ENCODE measurements at places on chromosomes 11 and 22.
A peak's percentile ranks its signal among the peaks of the same experiment; 100 is the strongest.

DNA sequence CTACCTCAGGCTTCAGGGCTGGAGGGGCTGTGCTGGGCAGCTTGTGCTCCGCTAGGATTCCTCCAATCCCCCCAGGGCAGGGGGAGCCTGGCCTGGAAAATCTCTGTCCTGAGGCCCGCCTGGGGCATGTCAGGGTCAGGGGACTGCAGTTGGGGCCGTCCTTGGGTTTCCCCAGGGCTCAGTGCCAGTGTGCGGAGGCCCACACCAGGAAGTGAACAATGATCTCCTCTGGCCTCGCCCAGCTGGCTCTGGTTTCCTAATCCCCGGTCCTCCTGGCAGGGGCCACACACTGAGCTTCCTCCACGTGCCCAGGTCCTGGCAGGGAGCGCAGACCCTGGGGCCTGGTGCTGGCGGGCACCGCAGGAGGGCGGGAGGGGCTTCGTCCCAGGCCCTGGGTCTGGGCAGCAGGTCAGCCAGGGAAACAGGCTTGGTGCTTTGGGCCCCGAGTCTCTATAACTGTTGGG, 1.4 kb upstream of the MUC2 start:
- DNase-seq: peak; percentile 64

DNA sequence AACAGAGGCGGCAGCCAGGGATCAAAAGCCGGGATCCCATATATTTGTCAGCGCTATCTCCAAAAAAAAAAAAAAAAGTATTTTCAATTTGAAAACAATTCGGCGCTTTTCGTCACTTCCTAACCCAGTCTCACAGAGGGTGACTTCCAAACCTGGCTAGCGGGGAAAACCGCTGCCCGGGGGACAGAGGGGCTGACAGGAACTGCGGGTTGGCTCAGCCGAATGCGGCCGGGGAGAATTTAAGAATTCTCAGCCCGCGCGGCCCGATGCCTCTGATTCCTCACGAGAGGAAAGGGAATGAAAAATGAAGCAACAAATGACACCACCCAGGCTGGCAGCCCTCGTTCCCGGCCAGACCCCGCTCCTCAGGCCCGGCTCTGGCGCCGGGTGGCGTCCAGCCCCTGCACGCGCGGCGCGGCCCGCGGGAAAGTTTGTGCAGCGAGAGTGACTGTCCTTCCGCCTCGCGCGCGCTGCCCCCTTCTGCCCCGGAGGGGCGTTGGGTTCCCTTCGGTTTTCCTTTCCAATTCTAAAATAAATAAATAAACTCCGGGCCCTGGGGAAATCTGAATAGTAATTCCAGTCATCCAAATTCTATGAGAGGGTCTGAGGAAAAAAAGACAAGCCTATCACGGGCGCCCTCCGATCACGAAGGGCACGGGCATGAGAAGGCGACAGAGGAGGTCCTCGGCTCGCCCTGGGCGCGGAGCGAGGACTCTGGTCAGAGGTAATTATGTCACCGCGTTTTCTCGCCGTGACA, 4.8 kb upstream of the PAX6 start:
- DNase-seq: peak; percentile 41

GRCh38 chr22:30434843-30435242, 9.3 kb downstream of the MTFP1 start:
- DNase-seq: no peak

DNA sequence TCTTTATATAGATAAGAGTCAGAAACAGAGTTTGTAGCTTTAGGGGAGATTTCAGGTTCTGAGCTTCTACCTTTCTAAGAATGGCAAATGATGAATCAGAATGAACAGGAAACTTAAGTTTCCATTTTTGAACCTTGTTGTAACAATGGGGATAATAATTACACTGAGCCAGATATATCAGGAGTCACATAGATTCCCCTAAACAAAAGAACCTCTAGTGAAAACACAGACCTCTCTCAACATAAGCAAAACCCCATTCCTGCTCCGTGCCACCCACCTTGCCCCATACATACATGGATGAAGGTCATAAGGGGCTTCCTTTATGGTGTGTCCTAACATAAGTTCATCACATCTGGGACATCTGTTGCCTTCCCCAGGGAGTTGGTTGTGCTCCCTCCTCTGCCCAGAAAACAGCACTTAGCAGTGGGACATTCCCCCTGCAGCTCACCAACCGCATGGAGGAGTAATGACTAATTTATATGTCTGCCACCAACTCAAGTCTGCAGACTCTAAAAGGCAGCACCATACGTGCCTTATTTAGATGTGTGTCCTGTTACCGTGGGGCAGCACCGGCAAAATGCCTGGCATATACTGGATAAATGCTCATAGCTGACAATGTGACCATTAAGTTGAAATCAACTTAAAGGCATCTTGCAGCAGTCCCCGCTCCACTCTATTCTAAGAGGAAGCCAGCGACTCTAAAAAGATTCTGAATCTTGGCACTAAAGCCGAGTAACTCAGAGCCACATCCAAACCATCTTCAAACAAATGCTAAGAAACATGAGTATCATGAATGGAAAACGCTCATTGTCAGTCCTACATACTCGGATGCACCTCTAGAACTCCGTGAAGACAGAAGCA, 8.0 kb downstream of the JAML start:
- no peak for DNase-seq

DNA sequence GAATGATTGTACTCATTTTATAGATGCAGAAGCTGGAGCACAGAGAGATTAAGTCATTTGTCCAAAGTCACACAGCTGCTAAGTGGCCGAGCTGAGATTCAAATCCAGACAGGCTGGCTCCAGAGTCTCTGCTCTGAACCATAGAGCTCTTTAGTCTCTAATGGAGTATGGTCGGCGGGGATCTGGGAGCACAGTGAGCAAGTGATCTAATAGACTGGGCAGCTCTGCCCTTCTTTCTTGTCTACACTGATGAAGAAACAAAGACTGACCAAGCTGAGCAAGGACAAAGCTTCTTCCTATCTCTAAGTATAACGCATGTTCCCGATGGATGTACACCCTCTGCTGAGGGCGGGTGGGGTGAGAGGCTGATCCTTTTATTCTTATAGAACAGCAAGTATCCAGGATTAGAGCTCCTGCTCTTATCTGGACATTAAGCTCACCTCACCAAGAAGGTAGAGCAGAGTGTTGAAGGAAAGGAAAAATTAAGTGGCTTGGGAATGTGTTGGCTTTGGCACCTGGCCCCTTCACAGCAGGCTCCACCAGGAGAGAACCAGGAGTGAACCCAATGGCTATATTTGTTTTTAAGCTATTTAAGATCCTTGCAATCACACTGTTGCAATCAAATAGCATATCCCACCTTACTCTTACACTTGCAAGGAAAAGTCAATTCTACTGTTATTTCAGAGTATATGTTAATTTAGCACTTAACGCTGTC, 68.7 kb downstream of the ETS1 start:
- DNase-seq: no peak

GRCh38 chr11:69293819-69294505, at the start of gene MYEOV:
Gene MYEOV (plus strand): TSS chr11:69294155. CDS start chr11:69295355, 1,200 bp downstream.
- peak; percentile 57 for DNase-seq

DNA sequence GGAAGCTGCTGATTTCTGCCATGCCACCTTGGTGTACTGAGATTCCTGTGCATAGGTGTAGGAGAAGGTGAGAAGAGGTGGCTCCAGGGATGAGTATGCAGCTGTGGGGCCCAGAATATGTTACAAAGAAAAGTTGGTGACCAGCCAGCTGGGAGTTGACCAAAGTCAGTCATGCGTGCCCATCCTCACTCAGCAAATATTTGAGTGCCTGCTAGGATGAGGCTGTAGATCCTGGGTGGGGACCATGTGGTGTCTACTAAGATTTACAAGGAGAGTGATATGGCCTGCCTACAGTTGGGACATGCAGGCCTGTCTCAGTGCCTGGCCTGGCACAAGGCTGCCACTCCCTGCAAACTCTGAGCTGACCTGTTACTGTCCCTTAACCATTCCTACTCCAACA, 19.4 kb downstream of the RNF185 start:
- peak; percentile 32 for DNase-seq

DNA sequence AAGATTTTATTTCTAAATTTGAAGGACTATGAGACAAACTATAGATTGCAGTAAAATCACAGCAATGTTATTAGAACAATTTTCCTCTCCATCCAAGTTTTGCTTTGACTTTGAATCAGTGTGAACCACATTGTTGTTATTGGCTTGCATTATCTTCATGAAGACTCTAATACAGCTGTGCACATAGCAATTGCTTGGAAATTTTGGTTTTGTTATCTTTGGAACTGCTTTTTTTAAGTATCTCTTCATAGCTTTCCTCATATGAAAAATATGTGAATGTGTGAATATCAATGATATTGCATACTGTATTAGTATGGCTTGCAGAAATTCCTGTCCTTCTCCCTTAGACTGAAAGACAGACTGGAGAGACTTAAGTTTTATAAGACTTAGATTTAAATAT, 666.6 kb downstream of the LUZP2 start:
- DNase-seq: no peak

- no peak for DNase-seq
Observed at GRCh38 chr22:32671886-32672285, 129.6 kb upstream of the TIMP3 start.

- DNase-seq: no peak
Observed at GRCh38 chr11:105610871-105611571, 1.1 kb downstream of the GRIA4 start.

DNA sequence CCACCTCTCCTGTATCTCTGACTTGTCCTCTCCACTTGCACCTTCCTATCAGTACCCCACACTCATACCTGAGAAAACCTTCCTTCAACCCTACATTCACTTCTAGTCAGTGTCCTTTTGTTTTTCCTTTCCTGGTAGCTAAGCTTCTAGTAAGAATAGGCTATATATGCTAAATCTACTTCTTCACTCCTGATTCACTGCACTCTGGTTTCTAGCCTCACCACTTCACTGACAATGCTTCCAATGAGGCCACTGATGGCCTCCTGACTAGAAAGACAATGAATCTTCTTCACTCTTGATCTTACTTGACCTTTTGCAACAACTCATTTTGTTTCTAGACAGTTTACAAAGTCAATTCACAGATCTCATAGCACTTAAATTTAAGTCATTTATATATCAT, 52.0 kb downstream of the RELT start:
- DNase-seq: no peak

- DNase-seq: no peak
Observed at GRCh38 chr11:117752071-117752470, 44.9 kb downstream of the DSCAML1 start.

GRCh38 chr22:19105456-19105855, 16.8 kb downstream of the DGCR2 start:
- no peak for DNase-seq

- DNase-seq: no peak
Observed at GRCh38 chr22:37749226-37749625, 52.4 kb downstream of the TRIOBP start.

GRCh38 chr22:31262312-31263133, 29.8 kb downstream of the PIK3IP1 start:
- DNase-seq: no peak

DNA sequence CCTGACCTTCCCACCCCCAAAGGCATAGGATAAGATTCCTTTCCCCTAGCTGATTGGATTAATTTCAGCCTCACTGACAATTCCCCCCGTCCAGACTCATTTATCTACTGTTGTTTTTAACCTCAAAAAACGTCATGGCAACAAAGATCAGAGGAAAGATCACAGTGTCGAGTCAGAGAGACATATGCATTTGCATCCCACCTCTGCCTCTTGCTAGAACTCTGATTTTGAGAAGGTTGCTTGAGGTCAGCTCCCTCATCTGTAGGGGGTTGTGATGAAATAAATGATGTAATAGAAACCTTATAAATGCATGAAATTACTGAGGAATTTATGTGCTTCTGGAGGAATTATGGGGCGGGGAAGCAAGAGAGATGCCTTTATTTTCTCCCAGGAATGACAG, 53.3 kb upstream of the SYN3 start:
- no peak for DNase-seq

- peak; percentile 100 for DNase-seq
Observed at GRCh38 chr11:134223836-134224709, at the start of the genes NCAPD3 and VPS26B. Gene NCAPD3 (minus strand): TSS chr11:134223967. CDS start chr11:134223926, 41 bp downstream. Gene VPS26B (plus strand): TSS chr11:134224671. CDS start chr11:134225123, 452 bp downstream.

GRCh38 chr11:121800731-121801393, 315.2 kb downstream of the BLID start:
- DNase-seq: no peak

DNA sequence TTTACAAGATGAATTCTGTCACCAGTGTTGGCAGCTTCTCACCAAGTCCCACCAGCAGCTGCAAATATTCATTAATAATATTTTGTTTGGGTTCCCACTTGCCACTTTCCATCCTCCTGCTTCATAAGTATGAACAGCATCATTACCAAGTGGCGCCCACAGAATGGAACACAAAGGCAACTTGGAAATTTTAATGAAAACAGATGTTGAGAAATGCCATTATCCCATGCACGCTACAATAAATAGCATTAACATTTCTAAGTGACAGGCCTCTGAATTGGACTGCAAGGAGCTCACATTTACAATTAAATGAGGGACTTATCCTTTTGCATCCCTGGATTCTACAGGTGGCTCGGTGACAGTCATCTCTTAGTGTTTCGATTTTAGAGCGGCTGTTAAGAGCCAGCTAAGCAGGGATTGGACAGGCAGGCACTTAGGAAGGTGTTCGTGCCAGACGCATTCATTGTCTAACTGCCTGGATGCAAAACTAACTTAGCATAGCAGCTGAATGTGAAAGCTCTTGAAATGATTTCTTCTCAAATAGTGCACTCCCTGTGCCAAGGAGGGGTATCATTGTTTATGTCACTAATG, 170.3 kb downstream of the KIRREL3 start:
- DNase-seq: no peak

- no peak for DNase-seq
Observed at GRCh38 chr11:68039526-68040086, 781 bp downstream of the TCIRG1 start.

GRCh38 chr11:115112754-115113153, 391.5 kb downstream of the CADM1 start:
- DNase-seq: no peak

DNA sequence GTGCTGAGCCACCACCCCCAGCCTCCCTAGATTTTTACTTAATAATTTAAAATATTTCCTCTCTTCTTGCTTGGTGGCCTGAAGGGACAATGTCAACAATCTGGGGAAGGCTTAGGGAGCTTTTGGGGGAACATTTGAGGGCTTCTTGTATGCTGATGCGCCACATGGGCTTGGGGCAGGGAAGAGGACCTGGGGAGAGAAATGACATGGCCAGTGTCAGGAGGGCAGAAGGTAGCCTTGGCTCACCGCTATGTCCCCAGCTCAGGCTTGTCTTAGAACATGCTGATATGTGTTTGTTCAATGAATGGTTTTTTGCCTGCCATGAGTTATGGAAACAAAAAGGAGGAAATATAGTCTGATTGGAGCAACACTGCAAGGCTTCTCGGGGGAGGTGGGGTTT, 51.6 kb downstream of the ST14 start:
- DNase-seq: peak; percentile 17

GRCh38 chr22:35384527-35384926, 3.6 kb downstream of the HMOX1 start:
- no peak for DNase-seq

GRCh38 chr22:47203554-47203991, 441.1 kb downstream of the TBC1D22A start:
- no peak for DNase-seq

GRCh38 chr11:9302448-9302847, 11.9 kb downstream of the TMEM41B start:
- DNase-seq: peak; percentile 37

DNA sequence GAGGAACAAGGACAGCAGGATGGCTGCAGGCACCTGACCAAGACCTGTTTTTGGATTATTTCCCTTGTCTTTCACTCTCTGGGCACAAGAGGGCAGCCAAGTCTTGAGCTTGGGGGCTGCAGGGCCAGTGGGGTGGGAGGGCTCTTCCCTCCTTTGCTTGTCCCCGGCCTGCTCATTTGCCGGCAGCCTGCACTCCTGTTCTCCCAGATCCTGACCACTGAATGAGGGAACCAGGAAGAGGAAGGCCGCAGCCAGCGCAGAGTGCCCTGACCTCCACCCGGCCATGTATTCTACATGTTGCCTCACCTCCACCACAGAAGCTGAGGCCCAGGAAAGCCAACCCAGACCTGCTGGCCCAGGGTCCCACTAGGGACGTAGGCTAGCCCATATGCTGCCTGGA, 15.5 kb upstream of the NNMT start:
- peak; percentile 86 for DNase-seq

Measured in AG08396 (cell line).